Stimulated activated naive CD4-positive, alpha-beta T cell treated with Interleukin-2 at 50 U/mL for 16 hours (primary cell): ENCODE measurements at places on chromosomes 6 and 20.

DNA sequence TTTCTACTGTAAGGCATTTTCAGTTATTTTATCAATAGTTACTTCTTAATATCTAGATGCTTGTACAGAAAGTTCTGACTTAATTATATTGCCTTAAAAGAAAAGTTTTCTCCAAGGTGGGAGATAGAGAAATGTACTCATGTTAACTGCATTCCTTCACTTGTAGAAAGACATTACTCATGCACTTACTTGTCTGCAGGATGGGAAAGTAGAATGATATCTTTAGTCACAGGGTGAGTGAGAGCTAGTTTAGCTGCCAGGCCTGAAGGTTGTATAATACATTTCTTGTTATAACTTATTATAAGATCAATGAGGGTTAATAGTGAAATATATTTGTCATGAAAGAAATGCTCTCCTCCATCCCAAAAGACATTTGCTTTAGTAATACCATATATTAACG is 92.1 kb downstream of the CRYBG1 start:
- DNase-seq = no peak

DNA sequence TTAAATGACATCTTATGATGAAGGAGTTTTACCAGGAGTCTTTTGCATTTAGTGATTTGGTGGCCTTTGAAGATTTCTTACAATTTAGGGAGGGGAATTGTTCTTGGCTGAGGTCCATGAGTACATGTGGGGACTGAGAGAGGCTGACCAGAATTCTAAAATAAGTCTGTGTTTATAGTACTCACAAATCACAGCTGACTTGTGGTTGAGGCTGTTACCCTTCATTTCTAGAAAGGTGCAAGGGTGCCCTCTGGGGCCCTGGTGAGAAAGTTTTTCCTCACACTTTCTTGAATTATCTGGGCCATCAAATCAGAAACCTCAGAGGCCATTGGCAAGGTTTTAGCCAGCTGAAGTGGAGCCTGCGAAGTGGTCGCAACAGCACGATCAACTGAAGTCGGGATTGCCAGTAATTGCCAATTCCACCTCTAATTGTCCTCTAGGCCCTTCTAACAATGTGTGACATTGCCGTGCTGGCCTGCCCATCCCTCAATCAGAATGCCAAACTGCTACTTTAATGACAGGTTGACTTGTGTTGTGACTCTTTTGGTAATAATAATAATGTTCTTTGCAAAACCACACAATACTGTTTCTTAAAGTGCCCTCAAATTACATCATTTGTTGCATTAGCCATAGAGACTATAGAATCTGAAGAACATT is 221.6 kb downstream of the OGFRL1 start:
- no peak for DNase-seq

GRCh38 chr20:64006490-64006889 is 25.6 kb downstream of the PRPF6 start:
- no peak for DNase-seq

GRCh38 chr6:167985911-167986595 is 11.4 kb upstream of the KIF25 start:
- DNase-seq = no peak

DNA sequence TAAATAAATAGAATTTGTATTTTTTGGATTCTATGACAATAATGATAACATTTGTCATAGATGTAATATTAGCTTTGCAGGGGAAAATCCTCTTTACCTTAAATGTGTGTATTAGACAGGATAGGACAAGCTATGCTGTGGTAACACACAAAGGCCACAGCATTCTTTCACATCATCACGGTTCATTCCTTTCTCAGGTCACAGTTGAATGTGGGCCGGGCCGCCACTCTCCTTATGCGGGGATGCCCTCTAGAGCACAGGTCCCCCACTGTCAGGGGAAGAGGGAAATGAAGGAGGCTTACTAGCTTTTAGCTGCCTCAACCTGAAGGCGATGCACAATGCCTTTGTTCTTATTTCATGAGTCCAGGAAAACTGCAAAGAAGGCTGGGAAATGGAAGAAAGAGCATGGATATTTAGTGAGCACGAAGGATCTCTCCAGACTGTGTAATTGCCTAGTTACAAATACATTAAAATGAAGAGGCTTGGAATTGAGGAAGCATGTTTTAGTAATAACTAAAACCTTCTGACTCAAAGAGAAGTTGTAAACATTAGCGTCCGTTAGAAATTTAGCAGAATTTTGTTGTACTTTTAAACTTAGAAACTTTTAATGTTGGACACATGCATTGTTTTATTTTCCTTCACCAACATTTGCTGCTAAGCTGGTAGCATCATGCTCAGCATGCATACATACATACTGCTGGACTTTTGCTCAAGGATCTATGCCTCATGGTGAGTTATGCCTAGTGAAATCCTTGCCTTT is 248.9 kb upstream of the FOXQ1 start:
- no peak for DNase-seq

DNA sequence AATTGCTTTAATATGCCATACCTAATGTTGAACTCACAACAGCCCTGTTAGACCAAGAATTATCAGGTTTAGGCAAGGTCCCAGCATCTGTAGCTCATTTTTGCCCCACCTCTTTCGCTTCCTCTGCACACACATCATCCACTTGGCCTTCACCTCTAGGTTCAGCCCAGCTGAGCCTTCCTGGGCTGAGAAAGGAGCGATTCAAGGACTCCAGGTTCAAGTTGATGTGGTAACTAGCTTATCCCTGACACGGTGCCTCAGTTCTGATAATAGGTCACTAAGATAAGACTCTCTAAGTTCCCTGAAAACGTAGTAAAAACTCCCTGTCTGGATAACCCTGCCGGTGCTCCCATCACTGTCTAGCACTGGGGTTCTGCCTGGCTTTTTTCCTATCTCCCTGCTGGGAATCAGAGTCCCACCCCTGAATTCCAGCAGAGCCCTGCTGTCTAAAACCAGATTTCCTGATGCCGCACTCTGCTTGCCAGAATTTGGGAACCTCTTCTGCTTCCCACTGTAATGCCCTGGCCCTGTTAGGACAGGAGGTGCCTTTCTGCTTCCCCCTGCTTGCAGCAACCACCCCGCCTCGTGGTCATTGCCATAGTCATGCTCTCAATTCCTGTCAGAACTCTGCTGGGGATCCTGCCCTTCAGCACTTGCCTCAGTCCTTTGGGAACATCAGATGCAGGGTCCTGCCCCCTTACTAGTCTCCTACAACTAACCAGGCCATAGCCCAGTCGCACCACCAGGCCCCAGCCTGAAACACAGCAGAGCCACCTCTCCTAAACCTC is 47.6 kb downstream of the ALDH8A1 start:
- DNase-seq = no peak

GRCh38 chr6:20711518-20711917 is 177.3 kb downstream of the CDKAL1 start:
- DNase-seq = no peak

- DNase-seq = no peak
Observed at GRCh38 chr6:137808836-137809315, 58.2 kb upstream of the TNFAIP3 start.

- no peak for DNase-seq
Observed at GRCh38 chr6:134774201-134774638, 175.7 kb downstream of the ALDH8A1 start.

GRCh38 chr6:156316583-156317125 is 460.5 kb upstream of the ARID1B start:
- DNase-seq = no peak

DNA sequence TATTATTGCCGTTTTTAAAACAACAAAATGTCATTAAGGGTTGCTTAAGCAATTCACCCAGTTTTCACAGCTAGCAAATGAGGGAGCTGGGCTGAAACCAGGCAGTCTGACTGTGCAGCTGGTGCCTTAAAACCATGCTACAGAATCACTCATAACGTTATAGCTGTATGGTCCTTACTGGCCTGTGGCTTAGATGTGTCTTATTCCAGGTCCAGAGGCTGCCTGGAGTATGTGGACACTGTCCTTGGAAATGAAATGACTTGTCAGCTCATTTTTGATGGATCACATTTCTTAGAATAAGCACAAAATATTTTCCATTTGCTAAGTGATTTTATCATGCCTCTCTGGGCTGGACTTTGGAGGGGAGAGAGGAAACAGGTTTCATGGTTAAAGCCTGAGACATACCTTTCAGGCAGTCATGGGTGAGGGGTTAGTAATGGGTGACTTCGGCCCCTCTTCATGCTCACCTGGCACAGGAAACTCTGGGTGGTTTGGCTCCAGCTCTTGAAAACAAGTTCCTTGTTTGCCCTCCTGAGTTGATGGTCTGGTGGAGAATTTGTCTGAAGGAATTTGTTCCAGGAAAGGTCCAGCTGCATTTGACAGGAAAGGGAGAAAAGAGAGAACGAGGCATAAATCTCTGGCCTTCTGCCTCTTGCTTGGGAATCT is 823.2 kb downstream of the DHX35 start:
- no peak for DNase-seq

DNA sequence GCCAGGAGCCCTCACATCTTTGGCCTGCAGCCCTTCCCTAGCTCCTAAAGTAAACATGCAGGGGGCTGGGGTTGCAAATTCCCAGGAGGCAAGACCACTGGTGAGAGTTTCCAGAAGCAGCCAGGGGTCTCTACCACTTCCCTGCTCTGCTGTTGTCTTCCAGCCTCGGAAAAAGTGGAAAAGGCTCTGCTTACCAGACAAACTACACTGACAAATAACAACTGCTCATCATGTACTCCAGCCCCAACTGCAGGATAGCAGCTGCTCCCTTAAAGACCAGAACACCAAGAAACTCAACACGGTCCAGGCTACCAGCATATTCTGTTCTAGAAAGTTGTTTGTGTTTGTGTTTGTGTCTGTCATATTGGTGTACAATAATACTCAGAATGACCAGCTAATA is 187.5 kb upstream of the MARCKS start:
- DNase-seq = no peak

DNA sequence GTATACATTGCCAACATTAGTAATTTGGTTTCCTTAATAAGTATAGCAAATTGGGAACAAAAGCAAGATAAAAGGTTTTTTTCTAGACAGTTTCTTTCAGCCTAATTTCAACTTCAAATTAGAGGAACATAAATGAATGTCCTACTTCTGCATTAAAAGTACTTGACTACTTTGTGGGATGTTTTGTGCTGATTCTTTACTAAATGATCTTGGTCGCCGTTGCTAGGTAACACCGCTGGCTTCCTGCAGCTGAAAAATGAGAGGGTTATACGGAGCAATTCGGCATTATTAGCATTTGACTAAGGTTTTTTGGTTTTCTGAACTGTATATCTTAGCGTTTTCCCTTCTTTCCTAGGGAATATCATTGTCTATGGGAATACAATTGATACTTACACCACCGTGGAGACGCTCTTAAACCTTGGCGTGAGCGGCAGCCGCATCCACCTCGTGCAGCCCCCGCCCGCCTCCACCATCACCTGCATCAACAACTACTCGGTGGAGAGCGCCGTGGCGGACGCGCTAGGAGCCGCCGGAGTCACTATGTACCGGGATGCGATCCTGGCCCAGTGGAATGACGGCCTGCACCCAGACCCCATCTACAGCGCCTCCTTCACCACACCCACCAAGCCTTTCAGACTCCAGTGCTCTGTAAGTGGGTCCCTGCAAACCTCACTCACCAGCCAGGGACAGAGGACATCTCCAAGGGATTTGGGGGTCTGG is 90.9 kb upstream of the INSM1 start:
- DNase-seq = no peak
